ENCODE measurements at places on chromosomes 16 and 17. TPM values are rescaled to one million over a fixed set of nuclear protein-coding genes. Genes with fewer than 3 reads are reported as not detected.

IRX6 gene
- total RNA-seq = not detected

DNA sequence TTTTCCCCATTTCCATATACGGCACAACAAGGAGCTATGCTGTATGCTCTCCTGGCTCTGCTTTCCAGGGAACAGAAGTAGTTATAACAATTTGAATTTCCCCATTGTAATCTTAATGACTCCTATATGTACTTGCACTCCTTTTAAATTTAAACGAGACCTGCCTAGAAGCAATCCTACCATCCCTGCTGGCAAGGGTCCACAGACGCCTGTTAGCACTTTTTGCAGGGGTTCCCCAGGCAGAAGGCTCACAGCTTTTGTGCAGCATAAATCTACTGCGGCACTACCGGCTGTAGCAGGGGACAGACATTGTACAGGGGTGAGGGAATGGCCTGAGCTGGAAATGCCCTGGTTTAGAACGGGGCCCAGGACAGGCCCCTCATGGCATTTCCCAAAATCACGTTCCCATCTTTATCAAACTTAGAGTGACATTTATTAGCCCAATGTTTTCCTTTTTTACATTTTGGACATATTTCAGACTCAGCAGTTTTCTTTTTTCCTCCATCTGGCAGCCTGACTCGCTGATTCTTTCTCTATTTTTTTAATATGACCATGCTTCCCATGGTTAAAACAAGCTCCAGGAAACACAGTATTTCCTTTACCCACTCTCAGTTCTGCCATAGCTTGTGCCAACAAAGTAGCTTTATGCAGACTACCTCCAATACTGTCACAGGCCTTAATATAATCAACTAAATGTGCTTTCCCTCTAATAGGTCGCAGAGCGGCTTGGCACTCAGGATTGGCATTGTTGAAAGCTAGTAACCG, 35.4 kb upstream of the USP22 start:
- no peak for DNase-seq

DNA sequence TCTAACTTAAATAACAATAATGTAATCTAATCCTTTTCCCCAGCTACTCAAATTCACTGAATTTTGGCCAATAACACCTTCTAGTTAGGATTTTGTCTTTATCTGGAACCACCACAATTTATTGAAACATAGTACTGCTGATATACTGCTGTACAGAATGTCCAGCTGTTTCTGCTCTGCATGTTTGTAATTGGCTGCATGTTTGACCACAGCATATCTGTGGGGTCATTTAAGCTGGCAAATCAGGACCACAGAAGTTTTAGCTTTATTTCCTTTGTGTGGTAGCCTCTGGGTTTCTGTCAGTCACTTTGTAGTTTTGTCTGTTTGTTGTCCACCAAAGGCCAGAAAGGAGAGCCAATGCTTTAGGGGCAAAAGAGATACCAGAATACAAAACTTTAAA, 22.2 kb upstream of the RAB11FIP4 start:
- no peak for DNase-seq

GRCh38 chr16:50269061-50269705, 2.8 kb downstream of the ADCY7 start:
- no peak for DNase-seq

SLC26A11 gene
- 9.2 TPM for total RNA-seq

DNA sequence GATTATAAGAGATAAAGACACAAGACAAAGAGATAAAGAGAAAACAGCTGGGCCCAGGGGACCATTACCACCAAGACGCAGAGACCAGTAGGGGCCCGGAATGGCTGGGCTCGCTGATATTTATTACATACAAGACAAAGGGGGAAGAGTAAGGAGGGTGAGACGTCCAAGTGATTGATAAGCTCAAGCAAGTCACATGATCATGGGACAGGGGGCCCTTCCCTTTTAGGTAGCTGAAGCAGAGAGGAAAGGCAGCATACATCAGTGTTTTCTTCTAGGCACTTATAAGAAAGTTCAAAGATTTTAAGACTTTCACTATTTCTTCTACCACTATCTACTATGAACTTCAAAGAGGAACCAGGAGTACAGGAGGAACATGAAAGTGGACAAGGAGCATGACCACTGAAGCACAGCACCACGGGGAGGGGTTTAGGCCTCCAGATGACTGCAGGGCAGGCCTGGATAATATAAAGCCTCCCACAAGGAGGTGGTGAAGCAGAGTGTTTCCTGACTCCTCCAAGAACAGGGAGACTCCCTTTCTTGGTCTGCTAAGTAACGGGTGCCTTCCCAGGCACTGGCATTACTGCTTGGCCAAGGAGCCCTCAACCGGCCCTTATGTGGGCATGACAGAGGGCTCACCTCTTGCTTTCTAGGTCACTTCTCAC, 63.9 kb upstream of the ARL4D start:
- DNase-seq = no peak

GRCh38 chr16:13013043-13013442, 111.6 kb downstream of the SHISA9 start:
- DNase-seq = no peak

STH gene
- not detected for total RNA-seq

DNAAF8 gene
- 1.3 TPM for total RNA-seq

SCGB1C2 gene
- not detected for total RNA-seq

GPR179 gene
- total RNA-seq = 0.11 TPM

IL34 gene
- total RNA-seq = 10.6 TPM

GRCh38 chr17:69870091-69870530, 204.9 kb upstream of the KCNJ16 start:
- no peak for DNase-seq

MPO gene
- total RNA-seq = 1.0 TPM

KRT40 gene
- not detected for total RNA-seq

DNA sequence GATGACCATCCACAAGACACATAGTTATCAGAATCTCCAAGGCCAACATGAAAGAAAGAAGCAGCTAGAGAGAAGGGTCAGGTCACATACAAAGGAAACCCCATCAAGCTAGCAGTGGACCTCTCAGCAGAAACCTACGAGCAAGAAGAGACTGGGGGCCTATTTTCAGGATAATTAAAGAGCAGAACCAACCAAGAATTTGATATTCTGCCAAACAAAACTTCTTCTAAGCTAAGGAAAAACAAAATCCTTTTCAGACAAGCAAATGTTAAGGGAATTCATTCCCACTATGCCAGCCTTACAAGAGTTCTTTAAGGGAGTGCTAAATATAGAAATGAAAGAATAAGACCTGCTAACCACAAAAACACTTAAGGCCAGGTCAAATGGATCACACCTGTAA, 47.8 kb downstream of the ITFG1 start:
- no peak for DNase-seq

GRCh38 chr17:41812381-41813151, at the start of gene FKBP10:
TSS of gene FKBP10 (plus strand) at chr17:41813004. CDS start at chr17:41813035, 31 bp downstream.
- DNase-seq = peak; percentile 77

RRAD gene
- 7.0 TPM for total RNA-seq

DNA sequence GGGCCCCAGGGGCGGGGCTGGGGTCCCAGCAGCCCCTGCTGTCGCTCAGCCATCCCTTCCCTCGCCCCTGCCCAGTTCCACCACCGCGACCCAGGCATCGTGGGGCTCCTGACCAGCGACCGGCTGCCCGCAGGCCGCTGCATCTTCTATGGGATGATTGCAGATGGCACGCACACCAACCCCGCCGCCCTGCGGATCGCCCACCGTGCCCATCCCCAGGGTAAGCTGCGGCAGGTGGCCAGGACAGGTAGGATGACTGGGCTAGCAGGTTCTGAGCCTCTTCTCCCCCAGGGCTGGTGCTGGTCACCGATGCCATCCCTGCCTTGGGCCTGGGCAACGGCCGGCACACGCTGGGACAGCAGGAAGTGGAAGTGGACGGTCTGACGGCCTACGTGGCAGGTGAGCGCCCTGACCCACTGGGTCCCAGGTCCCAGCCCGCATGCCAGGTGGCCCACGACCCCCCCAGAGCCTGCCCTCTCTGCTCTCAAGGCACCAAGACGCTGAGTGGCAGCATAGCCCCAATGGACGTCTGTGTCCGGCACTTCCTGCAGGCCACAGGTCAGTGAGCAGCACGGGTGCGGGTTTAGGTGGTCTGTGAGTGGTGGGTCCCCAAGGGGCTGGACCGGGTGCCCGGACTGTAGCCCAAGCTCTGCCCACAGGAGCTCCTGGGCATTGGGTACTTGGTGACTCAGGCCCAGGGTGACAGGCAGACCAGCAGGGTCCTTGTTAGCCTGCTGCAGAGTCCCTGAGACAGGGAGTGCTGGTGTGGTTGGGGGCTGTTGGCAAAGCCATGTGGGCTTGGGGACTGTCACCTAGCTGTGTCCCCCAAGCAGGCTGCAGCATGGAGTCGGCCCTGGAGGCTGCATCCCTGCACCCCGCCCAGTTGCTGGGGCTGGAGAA, 2.8 kb downstream of the CEMP1 start:
- no peak for DNase-seq

DNA sequence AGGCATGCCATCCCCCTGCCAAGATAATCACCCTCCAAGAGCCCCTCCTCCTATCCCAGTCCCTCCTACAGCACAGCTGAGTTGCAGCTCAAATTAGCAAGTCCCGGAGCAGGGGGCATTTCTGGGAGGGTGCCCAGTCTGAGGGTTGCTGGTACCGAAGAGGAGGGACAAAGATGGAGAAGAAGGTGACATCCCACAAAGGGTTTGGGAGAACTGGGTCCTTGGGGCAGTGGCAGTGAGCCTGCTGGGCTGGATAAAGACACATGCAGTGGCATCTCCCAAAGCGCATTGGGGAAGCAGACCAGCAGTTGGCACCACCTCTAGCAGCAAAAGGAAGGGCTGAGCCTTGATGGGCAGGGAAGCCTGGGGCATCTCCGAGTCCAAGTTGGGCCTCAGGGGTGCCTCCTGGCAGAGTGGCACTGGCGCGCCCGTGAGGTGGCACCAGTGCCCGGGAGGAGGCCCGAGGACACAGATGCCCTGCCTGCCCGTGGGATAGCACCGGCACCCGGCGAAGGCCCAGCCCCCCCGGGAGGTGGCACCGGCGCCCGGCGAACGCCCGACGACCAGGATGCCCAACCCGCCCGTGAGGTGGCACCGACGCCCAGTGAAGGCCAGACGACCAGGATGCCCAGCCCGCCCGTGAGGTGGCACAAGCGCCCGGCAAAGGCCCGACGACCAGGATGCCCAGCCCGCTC, 622 bp downstream of the TOM1L2 start:
- DNase-seq = no peak

- DNase-seq = no peak
Measured at GRCh38 chr17:42548070-42548837, 4.5 kb upstream of the HSD17B1 start.

DNA sequence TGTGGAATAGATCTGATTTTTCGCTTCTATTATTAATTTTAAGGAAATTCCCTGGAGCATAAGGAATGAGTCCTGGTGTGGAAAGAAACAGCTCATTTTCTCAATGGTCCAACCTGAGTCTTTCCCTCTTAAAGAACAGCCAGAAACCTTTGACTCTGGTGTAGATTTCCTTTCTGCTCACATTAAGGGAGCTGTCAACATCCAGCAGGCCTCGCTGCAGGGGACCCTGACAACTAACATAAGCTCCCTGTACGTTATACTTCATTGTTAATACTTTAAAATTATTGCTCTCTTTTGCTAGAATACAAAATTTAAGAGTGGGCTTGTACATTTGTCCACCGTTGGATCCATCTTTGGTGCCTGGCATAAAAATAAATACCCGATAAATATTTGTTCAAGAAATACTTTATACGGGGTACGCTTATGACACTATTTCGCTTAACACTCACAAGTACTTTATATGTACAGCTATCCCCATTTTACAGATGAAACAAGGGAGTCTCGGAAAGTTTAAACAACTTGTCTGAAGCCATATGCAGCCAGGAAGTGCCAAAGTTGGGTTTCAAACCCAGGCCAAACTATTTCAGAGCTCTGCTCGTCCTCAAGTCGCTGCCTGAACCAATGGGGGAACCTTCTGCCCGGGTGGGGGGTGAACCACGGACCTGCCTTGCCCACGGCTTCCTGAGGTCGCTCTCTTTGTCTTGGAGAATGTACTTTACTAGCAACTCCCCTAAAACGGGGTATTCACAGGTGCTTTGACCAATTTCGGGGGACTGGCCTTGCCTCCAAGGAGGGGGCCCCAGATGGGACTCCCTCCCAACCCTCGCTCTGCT, 611 bp downstream of the SMARCE1 start:
- no peak for DNase-seq

HBA2 gene
- 648 TPM for total RNA-seq

LPO gene
- not detected for total RNA-seq

ADORA2B gene
- total RNA-seq = 5.9 TPM

DNA sequence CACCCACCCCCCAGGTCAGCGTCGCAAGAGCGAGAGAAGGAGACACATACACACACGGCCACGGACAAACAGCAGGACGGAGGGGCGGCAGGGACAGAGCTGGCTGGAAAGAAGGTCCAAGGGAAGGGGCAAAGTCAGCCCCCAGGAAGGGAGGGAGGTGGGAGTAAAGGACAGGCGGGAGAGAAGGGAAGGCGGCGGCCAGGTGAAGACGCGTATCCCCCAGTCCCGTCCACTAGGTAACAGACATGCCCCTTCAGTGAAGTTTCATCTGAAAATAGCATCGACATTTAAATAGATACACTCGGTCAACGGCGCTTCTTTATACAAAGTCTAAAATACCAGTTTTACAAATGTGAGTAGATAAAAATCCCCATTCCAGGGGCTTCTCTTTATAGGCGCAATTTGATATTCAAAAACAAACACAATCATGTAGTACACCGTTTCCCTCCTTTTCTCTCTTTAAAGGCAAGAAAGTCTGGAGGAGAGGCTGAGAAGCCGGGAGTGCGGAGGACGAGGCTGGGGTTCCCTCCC, 4.5 kb downstream of the CBX8 start:
- DNase-seq = no peak

GRCh38 chr16:10868596-10869469, 8.2 kb upstream of the CIITA start:
- no peak for DNase-seq

DNA sequence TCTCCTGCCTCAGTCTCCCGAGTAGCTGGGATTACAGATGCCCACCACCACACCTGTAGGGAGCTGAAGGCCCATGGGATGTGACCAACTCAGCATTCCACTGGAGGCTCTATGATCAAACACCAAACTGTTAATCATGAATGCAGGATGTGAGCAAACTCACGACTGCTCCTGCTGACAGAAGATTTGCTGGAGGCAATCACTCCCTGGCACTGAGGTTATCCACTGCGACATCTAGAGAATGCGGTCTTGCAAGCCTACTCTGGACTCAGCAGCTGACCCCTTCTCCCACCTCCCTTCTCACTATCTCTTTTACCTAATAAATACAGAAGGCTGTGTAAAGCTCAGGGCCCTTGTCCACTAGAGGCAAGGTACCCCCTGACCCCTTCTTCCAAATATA, 4.9 kb downstream of the TEX14 start:
- no peak for DNase-seq

TBC1D26 gene
- 1.3 TPM for total RNA-seq

DNA sequence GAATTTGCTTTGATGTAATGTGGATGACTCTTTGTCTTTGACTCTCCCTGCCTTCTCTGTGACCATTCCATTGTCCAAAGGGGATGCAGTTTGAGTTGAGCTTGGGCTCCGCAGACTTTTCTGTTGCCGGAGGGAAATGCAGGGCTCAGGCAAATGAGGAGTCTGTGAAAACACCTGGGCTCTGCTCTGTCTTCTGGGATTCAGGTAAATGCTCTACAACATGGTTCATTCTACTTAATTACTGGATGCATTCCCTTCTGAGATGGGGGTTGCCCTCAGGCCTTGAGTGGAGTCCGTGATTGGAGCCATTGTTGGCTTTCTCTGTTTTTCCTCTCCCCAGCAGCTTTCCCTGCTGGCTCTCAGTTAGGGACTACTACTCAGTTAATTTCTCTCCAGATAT, 26.4 kb upstream of the SPNS2 start:
- DNase-seq = no peak

SOX8 gene
- total RNA-seq = 12.4 TPM

Measured in urinary bladder (tissue), 4 donors.